LoVo (cell line): ENCODE measurements at places on chromosomes 16 and 17.

- no peak for DNase-seq
Observed at GRCh38 chr17:50462446-50462845, 6.2 kb downstream of the CHAD start.

GRCh38 chr16:89326721-89327120, 109.2 kb downstream of the ZNF778 start:
- DNase-seq, result no peak

DNA sequence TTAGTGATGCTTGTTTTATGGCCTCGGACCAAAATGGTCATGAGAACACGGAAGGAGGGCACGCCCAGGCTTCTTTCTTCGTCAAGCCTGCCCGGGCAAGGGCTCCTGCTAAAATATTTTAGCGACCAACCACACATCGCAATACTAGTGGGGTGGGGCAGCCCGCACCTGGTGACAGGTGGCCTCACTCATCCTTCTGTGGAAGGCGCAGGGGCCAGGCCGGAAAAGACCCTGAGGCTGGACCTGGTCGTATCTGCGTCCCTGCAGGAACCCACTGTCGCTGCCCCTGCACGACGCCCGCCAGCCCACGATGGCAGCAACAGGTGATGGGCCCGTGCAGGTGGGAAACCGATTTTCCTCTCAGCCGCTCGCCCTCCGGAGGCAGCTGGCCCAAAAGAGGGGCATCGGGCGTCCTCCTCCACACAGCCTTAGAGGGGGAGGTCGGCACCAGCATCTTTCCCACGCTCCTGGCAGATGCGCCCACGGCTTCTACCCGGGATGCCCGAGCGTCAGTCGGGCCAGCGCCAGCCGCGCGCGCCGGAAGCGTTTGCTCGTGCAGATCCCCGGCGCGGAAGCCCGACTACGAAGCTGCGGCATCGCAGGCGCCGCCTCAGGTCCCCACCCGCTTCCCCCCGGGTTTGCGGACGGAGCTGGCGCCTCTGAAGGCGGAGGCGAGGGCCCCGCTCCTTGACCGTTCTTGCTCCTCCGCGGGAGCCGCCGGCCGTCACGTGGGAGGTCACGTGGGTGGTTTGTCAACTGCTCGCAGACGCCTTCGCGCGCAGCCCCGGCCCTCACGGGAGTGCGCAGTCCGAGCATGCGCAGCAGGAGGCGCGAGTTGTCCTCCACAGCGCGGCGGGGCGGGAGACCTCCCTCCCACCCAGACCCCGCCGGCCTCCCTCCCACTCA, 22.8 kb upstream of the FOXK2 start:
- DNase-seq, result peak; percentile 91

DNA sequence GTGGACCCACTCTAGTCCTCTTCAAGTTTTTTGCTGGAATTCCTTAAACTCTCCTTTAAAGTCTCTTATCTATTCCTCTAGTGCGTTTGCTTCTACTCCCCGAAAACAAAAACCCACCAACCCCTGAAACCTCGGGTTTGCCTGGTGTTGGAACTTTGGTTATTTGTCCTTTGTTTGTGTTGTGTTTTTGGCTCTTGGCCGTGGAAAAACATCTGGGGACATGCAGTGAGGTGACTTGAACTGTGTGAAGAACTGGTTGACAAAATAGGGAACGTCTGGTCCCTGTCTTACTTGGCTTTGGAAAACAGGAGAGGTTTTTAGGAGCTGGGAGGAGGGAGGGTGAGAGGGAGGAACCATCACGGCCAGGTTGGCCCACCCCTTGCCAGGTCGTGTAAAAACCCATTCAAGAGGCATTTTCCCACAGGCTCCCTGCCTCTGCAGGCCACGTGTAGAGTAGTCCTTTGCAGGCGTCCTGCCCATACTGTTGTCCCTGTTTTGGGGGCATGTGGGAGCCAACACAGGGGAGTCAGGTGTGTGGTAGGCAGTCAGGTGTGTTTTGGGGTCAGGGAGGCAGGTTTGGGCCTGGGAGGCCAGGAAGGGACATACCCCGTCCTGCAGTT, 169.3 kb downstream of the RAB11FIP4 start:
- no peak for DNase-seq

DNA sequence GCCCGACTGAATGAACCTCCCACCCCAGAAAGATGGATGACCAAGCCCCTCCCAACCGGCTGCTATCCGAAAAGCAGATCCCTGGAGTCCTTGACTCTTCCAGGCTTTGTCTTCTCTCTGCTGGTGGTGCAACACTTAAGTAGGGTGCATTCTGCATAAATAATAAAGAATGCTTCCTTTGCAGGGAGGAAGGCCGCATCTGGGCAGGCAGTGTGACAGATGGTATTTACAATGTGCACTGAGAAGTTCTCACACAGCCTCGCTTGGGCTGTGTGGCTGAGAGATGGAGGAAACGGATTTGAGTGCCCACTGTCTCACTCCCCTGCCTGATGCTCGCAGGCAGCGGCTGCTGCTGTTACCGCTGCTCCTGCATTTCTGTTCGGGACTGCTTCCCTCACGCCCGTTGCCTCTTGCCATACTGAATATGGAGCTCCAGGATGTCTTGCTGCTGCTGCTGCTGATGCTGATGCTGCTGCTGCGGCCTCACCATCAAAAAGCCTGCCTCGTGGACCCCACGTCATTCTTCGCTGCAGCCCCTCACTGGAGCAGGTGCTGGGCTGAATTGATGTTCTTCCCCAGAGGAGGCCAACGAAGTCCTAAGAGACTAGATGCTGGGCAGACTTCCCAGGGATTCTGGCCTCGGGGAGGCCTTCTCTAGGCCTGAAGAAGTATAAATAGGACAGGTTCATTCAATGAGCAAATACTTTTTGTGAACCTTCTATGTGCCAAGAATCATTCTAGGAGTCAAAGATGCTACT, 7.1 kb upstream of the RHBDL3 start:
- DNase-seq, result no peak

GRCh38 chr17:32627239-32627996, 140.6 kb downstream of the CDK5R1 start:
- DNase-seq, result no peak

- no peak for DNase-seq
Observed at GRCh38 chr17:42893359-42893758, 7.2 kb upstream of the G6PC1 start.

DNA sequence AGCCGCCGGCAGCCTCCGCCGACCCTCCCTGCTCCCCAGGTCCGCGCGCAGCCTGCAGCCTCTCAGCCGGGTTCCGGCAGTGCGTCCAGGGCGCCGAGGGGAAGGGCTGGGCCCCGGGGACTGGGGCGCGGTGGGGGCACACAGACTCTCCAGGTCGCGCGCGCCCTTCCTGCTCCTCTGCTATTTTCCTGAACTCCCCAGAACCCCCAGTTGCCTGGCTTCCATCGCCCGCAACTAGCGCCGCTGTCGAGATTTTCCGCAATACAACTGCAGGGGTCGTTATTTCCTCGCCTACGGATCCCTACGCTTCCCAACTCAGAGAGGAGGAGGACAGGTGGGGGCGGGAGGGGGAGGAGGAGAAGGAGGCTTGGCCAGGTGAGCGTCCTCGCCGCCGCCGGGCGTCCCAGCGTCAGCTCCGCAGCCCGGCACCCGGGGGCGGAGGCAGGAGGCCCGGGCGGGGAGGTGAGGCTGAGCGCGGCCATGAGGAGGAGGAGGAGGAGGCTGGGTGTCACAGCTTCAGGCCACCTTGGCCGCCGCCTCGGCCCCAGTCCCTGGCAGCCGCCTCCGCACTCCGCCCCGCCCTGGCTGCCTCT, at the start of gene CA10:
Gene CA10 (minus strand): TSS at position 265 of the 593 bp plus-strand sequence.
- DNase-seq, result no peak

- no peak for DNase-seq
Observed at GRCh38 chr16:47599512-47599911, 138.4 kb downstream of the PHKB start.

GRCh38 chr16:85422196-85422631, 190.9 kb upstream of the GSE1 start:
- DNase-seq, result peak; percentile 12

DNA sequence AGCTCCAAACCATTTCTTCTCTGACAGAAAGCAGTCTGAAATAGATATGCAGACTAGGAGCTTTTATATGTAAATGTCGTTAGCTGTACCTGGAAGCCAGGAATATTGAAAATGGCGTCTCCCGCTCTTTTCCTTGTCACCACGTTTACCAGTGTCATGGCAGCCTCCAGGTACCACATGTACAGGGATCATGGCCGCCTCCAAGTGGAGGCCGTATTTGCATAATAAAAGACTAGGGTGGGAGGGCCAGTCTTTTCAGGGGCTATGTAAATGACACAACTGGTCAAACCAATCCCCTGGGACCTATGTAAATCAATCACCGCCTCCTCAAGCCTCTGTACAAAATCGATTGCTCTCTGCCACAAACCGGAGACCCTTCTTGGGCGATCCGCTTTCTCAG, 54.3 kb downstream of the MYOCD start:
- no peak for DNase-seq

DNA sequence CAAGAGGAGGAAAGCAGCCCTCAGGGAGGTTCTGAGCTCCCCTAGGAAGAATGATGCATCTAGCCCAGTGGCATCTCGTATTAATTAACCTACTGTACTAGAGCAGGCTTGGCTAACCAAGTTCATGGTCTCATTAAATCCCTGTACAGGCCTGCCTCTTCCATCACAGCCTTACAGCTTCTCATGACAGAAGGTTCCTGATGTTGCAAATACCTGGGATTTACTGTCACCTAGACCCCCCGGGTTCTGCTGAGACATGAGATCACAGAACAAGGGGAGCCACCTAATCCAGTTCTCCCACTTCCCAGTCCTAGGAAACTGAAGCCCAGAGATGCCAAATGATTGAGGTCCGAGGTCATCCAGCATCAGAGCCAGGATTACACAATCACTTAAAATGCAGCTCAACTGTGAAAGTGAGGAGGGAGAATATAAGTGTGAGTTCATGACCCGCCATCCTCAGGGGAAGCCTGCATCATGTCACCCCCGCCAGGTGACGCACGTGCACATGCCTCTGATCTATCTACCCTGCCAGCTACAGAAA, 23.9 kb downstream of the ACLY start:
- DNase-seq, result peak; percentile 5

- DNase-seq, result no peak
Observed at GRCh38 chr17:27657620-27658019, 26.6 kb downstream of the LGALS9 start.

- DNase-seq, result no peak
Observed at GRCh38 chr17:50710650-50711049, 2.9 kb upstream of the ANKRD40 start.

- DNase-seq, result no peak
Observed at GRCh38 chr16:86771506-86772460, 193.4 kb downstream of the FOXL1 start.

DNA sequence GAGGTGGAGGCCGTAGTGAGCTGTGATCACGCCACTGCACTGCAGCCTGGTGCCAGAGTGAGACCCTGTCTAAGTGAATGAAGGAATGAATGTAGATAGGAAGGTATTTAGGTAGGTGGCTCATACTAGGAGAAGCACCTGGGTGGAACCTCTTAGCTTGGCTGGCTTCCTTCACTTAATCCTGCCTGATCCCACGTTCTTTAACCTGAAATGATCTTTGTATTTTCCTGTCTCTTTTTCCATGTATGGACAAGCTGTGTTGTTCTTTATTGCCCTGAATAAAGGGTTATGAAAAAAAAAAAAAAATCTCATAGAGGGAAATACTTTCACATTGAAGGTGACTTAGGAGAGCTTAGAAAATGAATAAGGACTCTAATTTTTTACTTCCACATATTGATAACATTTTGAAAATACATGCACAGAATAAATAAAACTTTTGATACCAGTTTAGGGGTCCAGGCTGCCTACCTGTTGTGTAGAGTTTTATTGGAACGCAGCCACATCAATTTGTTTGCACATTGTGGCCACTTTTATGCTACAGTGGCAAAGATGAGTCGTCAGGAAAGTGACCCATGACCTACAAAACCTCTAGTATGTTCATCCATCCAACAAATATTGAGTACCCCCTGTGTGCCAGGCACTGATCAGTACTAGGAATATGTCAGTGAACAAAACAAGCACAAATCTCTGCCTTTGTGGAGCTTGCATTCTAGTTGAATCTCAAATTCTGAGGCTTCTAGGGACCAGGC, 44.6 kb downstream of the VPS35L start:
- DNase-seq, result no peak

- no peak for DNase-seq
Observed at GRCh38 chr17:28724500-28725165, 1.4 kb downstream of the TLCD1 start.

DNA sequence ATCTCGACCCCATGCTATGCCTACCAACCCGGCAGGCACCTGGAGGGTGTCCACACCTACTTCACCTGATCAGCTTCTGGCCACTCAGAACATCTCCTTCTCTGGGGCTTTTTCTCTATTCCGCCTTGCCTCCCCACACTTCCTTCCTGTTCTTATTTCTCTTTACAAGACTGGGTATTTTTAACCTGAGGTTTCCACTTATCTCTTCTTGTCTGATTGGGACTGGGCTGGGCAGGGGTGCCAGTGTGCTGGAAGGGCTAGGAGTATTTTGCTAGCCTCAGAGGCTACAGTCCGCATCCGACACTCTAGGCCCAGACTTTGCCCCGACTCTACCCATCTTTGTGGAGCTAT, 26.2 kb upstream of the ZNF652 start:
- no peak for DNase-seq

DNA sequence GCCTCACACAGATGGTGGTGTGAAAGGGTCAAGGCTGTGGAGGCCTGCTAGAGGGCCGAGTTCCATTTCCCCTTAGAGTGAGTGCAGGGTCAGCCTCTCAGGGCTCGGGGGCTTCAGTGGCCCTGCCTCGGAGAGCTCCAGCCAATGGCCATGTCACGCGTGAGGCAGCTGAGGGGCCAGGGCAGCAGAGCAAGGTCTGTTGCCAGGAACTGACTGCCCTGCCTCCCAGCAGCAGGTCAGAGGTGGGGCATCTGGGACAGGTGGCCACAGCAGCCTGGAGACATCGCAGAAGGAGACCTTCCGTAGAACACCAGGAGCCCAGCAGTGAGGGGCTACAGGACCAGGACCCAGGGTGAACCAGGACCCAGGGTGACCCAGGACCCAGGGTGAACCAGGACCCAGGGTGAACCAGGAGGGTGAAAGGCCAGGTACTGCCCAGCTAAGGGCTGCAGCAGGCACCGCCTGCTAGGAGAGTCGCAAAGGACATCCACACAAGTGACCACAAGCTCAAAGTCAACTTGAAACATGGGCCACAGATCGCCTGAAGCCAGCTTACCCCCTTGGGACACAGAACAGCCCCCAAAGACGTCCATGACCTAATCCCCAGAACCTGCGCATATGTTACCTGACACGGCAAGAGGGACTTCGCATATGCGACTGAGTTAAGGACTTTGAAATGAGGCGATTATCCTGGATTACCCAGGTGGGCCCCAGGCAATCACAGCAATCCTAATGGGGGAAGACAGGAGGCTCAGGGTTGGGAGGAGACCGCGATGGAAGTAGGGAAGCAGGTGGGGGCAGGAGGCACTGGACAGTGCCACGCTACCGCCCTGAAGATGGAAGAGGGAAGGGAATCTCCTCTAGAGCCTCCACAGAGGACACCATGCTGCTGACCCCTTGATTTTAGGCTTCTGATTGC, 4.8 kb upstream of the MEAK7 start:
- DNase-seq, result no peak
